ENCODE measurements at places on chromosomes 2 and 18.

DNA sequence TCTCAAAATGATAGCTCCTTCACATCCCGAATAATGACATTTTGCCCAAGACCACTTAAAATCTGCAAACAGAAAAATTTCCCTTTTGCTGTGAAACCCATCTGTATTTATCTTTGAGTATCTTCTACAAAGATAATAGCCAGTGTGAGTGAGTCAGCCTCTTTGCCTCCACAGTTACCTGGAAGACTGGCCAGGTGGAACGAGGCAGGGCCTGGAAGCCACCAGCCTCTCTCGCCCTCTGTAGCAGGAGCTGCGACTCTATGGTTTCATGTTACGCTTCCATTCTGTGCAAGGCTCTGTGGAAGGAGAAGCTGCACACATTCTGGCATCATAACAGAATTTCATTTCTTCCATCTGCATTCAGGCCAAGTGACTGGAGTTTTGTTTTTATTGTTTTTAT lies 9.5 kb downstream of the ELP2 start:
- no peak for DNase-seq

GRCh38 chr2:228707846-228708245 lies 526.4 kb upstream of the SPHKAP start:
- no peak for DNase-seq

- no peak for DNase-seq
Measured at GRCh38 chr2:75142081-75142480, 57.2 kb downstream of the TACR1 start.

- DNase-seq, result no peak
Measured at GRCh38 chr2:161418715-161419637, 2.9 kb downstream of the TBR1 start.

- no peak for DNase-seq
Measured at GRCh38 chr2:192407692-192408091, 213.0 kb upstream of the TMEFF2 start.

DNA sequence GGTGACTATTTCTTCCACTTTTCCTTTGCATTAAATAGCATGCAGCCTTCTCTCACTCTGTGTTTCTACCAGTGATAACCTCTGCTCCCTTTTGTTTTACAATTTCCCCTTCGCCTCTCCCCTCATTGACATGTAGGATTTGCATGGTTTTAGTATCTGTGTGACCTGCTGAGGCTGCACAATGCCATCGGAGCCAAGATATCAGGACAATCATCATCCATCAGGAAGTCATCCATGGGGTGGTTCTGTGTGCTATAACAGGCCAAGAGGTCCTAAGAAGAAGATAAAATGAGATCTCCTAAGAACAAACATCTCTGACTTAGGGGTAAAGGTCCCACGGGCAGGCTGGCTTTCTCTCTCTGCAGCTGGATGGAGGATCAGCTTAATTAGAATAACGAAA lies 65.6 kb downstream of the EHD3 start:
- no peak for DNase-seq

DNA sequence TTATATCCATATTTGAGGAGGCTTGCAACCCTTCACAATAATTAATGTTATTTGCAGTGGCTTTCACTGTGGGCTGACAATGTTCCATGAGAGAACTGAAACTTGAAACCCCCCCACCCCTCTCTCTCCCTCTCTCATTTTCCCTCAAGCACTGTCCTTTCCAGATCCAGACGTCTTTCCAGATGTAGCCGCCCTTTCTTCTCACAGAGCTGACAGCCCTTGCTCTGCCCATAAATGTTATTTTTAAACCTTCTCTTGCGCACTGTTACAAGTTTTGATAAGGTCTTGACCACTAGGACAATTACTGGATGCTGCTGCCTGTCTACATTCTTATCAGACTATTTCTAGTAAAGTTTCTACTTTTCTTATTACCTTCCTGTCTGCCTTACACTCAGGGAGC lies 91.4 kb upstream of the LINC00305 start:
- DNase-seq, result peak; percentile 36

DNA sequence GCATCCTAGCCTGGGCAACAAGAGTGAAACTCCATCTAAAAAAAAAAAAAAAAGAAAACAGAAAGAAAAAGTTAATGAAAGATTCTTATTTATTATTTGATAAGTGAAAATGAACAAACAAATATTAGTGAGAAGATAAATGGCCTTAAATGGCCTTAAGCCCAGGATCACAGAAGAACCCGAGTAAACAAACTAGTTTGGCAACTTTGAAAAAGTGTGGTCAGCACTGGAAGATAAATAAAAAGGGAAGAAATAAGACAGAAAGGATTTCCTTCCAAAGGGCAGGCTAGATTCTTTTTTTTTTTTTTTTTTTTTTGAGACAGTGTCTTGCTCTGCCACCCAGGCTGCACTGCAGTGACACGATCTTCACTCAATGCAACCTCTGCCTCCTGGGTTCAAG lies 692.4 kb downstream of the CPS1 start:
- no peak for DNase-seq

- no peak for DNase-seq
Measured at GRCh38 chr18:22606563-22607283, 189.0 kb upstream of the CTAGE1 start.

- DNase-seq, result peak; percentile 75
Measured at GRCh38 chr2:42848265-42848664, 55.9 kb upstream of the HAAO start.

- DNase-seq, result no peak
Measured at GRCh38 chr2:221443645-221444044, 128.5 kb downstream of the EPHA4 start.

DNA sequence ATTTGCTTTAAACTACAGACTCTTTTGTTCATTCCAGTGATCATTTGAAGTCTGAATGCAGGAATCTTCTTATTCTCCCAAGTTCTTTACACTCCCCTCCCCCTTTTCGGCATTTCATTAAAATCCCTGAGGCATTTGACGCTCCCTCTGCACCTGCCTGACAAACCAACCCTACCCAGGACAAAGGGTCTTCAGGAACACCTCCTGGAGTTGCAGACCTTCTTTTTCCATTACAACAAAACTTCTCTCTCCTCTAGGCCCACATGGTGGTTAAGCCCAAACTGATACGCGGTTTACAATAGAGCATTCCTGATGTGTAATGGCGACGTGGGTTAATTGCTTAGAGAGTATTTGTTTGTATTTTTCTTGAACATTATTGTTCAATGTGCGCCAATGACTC lies 367.4 kb downstream of the FBXO15 start:
- no peak for DNase-seq

- no peak for DNase-seq
Measured at GRCh38 chr2:85827879-85828569, 60.8 kb downstream of the ST3GAL5 start.

GRCh38 chr18:32879497-32879896 lies 106.7 kb upstream of the KLHL14 start:
- DNase-seq, result no peak

DNA sequence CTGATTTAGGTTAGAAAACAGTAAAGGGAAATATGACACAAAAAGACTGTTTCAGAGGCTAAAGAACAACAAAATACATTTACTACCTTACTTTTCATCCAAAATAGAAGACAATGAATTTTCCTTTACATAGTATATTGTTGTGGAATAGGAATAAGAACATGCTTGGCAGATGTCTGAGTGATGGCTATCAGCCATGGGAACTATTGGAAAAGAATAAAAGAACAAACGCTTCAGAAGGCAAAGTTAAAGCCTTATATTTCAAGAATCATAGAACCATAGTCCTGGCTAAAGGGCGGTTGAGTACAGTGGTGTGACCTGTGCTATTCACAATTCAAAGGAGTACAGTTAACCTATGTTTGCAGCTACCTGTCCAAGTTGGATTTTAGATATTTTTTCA lies 73.9 kb upstream of the NRXN1 start:
- peak; percentile 79 for DNase-seq

DNA sequence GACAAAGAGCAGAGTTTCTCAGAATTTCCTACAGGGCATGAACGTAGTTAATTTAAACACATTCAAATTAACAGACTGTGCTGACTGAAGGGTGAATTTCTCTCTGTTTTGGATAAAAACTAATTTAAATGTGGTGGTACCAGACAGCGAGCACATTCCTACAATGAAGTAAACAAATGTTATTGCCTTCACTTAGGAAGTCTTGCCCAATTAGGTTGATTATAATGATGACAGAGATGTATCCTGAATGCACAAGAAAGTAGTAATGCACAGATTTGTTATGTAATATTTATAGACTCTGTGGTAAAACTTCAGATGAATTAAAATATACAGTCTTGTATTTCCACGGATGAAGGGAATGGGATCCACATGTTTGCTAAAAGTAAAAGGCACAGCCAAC lies 507.2 kb downstream of the EPHA4 start:
- DNase-seq, result no peak
